CD4-positive, alpha-beta T cell treated with Interleukin-21 for 1 hour (primary cell): ENCODE measurements at places on chromosomes 3 and 15.

GRCh38 chr3:16051691-16052090 is 122.8 kb upstream of the GALNT15 start:
- no peak for DNase-seq

GRCh38 chr3:45610119-45610518 is 15.6 kb downstream of the LIMD1 start:
- no peak for DNase-seq

- no peak for DNase-seq
Observed at GRCh38 chr15:62218841-62219240, 53.8 kb upstream of the C2CD4B start.

DNA sequence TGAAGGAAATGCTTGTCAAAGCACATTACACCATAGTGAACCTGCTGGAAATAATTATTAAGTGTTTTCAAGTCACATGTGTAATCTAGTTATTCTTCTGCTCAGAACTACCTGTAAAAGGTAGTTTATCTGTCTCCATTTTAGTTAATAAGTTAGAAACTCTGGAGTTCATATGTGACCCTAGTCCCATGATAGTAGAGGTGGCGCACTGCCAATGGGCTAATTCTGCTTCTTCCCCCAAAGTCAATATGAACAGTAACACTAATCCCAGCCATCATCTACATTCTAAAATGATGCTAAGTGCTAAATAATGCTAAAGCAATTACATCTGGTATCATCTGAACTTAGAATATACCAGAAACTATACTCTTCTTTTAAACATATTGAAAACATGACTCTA is 361.0 kb upstream of the NECTIN3 start:
- no peak for DNase-seq

- DNase-seq: no peak
Observed at GRCh38 chr15:33623010-33623409, 312.2 kb downstream of the RYR3 start.

- DNase-seq: no peak
Observed at GRCh38 chr3:47315069-47315647, 32.4 kb downstream of the KLHL18 start.
